ENCODE measurements at places on chromosomes 2 and 18.
A peak's percentile ranks its signal among the peaks of the same experiment; 100 is the strongest.

DNA sequence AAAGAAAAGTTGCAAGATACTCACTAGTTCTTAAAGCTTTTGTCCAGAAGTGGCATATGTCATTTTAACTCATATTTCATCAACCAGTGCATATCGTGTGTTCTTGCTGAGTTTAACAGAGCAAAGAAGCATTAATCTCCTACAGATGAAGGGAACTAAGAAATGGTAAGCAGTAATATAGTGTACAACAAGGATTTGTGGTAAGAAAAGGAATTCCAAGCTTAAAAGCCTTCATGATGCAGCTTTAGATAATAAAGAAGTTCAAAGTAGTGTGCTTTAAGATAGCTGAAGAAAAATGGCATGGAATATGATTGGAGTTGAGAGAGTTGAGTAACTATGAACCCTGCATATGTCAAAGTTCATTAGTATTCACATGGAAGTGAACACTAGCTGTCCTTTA lies 649.8 kb upstream of the FSHR start:
- no peak for DNase-seq

GRCh38 chr2:191539068-191539467 lies 138.9 kb upstream of the NABP1 start:
- no peak for DNase-seq

GRCh38 chr2:98492441-98492840 lies 47.8 kb downstream of the INPP4A start:
- DNase-seq: no peak

DNA sequence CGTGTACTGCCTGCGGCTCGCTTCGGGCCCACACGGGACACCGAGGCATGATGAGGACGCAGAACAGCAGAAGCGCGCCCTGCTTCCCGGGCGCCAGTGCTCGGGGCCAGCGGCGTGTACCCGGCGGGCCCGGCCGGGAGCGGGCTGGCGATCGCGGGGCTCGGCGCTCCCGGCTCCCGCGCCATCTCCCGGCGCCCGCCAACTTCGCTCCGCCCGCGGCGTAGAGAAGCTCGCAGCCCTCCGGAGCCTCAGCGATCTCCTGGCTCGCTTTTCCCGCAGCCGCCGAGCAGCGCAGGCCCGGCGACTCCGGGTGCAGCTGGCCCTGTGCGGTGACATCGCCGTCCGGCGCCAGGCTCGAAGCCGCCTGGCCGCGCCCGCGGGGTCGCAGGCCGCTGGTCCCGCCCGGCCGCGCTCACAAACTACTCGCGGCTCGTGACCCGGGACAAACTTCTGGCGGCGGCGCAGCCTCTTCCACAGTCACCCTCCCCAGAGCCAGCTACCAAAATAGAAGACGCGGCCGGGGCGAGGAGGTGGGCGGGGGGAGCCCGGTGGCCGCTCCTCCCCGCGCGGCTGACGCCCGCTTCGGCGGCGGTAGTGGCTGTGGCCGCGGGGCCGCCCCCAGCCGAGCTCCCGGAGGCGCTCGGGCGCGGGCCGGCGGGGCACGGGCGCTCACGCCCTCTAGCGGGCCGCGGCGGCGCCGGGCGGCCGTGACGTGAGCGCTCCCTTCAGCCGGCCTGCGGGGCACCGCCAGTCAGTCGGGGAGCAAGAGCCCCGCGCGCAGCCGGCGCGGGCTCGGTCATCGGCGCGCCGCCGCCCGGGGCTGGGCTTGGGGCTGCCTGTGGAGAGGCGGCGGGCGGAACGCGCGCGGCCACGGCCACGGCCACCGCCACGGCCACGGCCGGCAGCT lies at the start of gene PTPRM:
Gene PTPRM, plus strand, starts transcription at position 750 of the 907 bp plus-strand sequence. CDS start 503 bp downstream, outside the sequence.
- no peak for DNase-seq

DNA sequence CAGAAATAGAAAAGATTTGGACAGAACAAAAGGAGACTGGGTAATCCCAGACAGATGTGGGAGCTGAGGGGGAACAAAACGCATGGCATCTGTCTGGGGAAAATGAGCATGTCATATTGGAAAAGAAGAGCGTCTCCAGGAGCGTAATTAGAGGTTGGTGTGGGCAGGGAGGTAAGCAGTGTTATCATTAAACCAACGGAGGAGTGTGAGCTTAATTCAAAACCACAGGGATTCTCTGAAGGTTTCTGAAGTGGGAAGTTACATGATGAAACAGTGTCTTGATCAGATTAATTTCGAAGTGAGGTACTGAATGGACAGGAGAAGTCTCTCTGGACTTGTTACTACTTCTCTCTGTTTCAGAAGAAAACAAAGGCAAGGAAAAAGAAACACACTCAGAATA lies 53.3 kb downstream of the DTNB start:
- DNase-seq: no peak

DNA sequence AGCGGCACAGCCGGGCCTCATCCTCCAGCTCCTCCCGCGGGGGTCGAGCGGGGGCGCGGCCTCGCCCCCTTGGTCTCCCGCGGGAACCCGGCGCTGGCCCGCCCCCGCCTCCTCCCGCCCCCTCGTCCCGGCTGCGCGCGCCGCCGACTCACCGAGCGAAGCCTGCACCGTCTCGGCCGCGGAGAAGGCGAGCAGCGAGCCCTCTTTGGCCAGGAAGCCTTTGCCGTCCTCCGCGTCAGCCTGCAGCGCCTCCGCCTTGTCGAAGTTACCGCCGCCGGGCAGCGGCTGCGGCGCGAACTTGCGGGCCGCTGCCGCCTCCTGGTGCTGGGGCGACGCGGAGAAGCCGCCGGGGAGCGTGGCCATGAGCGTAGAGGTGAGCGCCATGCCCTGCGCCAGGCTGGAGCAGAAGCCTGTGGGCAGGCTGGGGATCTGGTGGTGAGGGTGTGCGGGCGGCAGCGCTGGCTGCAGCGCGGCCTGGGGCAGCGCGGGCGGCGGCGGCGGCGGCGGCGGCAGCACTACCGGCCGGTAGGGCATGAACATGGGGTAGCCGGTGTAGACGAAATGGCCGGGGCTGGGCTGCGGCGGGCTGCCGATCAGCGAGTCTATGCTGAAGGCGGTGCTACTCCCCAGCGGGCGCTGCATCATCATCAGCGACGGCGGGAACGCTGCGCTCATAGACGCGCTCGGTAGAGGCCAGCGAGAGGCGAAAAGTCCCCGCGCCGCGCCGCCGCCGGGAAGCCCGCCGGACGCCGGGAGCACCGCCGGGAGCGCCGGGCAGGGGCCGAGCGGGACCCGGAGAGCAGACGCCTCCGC lies 683 bp downstream of the GBX2 start:
- DNase-seq: no peak

DNA sequence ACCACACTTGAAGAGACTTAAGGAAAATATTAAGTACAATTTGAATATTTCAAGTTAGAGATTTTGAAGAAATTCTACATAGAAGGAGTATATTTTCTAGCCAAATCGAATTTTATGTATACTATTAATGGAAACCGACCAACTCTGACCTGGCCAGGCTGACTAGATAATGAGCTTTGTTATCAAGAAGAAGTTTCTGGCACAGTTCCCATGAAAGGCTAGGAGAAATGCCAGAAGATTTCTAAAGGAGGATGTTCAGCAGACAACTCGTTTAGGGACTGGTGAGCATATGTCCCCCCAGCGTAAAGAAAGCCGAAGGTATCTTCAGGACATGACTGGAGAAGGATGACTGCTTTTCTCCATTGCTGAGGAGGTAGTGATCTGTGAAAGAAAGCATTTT lies 127.3 kb downstream of the DIS3L2 start:
- no peak for DNase-seq

DNA sequence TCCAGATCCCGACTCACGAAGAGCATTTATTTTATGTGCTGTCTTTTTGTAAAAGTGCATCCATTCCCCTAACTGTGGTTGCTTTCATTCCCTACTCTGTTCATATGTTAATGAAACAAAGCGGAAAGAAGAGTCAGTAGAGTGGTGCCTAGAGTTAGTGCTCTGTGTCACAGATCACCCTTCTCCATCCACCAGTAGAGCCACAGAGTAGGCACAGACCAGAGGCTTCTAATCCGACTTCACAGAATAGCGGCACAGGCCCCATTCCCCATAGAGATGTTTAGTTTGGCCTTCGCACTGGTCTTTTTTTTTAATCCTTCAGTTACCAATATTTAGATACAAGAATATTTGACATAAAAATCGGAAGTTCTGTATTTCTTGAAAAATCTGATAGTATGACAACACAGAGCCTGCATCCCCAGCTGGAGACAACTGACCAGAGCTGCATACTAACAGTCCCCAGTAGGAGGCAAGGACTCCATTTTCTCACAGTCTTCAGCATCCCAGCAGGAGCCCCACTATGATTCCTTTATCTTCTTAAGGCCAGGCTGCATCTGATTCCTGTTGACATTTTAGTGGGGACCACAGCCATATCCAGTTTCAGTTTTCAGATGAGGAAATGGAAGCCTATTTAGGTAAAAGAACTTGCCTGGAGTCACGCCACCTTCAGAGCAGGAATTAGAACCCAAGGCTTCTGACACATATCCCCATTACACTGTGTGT lies 7.0 kb downstream of the G6PC2 start:
- DNase-seq: no peak

DNA sequence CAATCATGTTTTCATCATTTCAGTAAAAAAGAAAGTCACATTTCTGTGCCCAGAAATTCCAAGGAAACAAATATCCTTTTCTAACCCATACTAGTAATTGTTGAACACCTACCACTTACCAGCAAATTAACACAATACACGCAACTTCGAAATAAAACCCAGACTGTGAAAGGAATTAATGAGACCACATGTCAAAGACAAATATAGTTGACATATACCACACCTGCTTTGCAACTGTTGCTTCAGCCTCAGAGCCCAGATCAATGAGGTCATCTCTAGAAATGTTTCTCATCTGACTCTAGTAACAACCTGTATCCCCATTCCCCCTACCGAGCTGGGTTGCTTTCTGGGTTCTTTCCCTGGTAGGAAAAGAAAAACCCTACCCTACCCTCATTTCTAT lies 52.6 kb downstream of the TRIP12 start:
- no peak for DNase-seq

DNA sequence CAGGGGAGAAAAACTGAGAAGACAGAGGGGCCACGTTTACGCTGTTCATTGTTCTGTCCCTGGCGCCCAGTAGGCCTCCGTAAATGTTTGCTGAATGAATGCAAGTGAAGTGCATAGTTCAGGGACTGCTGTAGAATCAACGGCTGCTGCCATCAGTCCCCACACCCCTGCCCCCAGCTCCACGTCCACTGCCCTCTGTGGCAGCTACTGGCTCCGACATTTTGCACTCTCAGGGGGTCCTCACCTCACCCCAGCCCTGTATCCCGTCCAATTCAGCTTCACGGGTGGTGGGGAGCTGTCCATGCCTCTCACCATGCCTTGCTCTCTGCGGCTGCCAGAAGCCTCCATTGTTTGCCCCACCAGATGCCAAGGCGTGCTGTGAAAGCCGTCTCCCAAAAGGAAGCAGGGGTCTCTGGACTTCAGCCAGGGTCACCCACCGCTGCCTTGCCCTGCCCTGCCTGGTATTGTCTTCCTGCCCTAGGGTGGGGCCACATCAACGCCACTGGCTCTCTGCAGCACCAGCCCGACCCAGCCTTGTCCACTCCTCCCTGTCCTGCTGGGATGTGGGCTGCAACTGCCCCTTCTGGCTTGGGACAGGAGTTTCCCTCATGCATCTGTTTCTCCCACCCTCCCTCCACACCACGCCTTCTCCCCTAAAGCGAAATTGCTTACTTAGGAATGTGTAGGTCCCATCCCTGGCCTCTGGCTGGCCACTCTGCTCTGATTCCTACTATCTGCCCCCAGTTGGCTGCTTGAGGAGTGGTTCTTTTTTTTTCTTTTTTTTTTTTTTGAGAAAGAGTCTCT lies 86.0 kb downstream of the RHOB start:
- no peak for DNase-seq

DNA sequence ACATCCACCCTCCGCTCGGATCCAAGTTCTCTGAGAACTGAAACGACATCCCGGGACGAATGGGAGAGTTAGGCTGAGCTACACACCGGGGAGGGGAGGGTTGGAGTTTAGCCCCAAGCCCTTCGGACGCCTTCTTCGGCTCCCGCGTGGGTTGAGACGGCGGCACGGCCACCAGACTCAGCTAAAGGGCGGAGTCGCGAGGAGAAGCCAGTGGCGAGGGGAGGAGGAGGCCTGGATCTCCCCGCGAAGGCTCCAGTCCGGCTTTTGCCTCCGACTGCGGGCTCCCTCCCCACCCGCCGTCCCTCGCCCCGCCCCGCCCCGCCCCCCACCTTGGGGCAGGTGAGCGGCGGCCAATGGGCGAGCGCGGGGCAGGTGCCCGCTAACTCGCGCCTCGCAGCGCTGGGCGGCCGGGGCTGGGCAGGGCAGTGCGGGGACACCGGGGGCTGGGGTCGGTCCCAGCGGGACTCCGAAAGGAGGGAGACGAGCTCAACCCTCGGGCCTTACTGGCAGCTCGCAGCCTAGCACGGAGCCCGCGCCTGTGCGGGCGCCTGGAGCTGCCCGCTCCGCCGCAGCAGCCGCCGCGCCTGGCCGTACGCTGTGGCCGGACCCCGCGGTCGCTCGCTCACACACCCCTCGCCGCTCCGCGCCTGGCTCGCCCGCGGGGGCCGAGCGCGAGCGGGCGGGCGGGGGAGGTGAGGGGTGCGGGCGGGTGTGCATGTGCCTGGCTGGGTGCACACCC lies at the start of gene EMX1:
Gene EMX1, plus strand, starts transcription at position 382 of the 739 bp plus-strand sequence. Its CDS starts 334 bp downstream, at position 716.
- DNase-seq: peak; percentile 3

DNA sequence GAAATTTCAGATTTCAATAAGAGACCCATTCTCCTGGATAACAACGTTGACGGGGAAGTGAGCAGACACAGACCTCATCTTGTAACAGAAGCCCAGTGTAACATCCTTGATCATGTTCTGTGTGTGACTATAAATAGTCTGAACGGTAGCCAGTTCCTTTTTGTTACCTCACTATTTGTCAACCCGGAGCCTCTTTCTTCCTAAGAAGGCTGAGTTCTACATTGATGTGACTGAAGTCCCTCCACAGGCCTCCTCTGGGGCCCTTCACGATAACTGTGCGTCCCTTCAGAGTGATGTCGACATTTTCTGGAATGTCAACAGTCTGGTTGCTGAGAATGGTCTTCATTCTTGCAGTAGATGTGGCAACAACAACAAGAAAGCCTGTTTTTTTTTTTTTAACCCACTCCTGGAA lies 6.3 kb upstream of the PLEKHM3 start:
- no peak for DNase-seq

DNA sequence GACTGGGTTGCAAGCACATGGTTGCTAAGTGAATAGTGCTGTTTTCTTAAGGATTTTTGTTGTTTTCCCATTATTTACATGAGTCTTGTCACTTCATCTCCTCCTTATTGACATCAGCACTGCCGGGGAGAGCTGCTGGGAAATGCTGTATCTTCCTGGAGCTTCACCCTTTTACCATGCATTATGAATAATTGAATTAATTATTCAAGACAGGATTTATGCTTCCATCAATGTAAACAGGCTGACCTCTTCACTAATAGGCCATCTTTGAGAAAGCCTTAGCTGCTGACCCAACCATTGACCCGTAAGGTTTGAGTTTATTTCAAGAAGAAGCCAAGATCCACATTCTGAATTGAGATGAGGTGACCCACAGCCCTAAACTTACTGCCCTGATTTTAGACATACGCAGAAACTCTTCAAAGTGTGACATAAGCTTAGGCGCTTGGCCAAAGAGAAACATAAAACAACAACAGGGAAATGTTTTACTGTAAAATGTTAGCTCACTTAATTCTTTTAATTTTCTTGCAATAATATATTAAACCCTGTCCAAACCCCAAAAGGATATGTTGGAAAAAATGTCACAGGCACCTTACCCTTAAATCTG lies 365.5 kb upstream of the SYT4 start:
- no peak for DNase-seq

All from NCI-H187 treated with DMSO at 0.1 percent for 48 hours (cell line).